ENCODE measurements at places on chromosomes 13 and 19.

- no peak for DNase-seq
Observed at GRCh38 chr19:4431808-4432674, 25.6 kb downstream of the UBXN6 start.

GRCh38 chr19:11504502-11505031, 1.1 kb downstream of the ZNF653 start:
- no peak for DNase-seq

DNA sequence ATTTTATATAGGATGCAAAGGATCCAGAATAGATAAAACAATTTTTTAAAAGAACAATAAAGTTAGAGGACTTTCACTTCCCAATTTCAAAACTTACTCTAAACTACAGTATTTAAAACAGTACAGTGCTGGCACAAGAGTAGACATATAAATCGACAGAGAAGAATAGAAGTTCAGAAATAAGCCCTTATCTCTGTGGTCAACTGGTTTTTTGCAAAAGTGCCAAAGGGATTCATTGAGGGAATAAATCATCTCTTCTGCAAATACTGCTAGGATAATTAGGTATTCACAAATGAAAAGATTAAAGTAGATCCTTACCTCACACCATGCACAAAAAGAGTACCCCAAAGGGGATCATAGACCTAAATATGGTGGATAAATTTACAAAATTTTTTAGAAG, 431.0 kb upstream of the HTR2A start:
- no peak for DNase-seq

DNA sequence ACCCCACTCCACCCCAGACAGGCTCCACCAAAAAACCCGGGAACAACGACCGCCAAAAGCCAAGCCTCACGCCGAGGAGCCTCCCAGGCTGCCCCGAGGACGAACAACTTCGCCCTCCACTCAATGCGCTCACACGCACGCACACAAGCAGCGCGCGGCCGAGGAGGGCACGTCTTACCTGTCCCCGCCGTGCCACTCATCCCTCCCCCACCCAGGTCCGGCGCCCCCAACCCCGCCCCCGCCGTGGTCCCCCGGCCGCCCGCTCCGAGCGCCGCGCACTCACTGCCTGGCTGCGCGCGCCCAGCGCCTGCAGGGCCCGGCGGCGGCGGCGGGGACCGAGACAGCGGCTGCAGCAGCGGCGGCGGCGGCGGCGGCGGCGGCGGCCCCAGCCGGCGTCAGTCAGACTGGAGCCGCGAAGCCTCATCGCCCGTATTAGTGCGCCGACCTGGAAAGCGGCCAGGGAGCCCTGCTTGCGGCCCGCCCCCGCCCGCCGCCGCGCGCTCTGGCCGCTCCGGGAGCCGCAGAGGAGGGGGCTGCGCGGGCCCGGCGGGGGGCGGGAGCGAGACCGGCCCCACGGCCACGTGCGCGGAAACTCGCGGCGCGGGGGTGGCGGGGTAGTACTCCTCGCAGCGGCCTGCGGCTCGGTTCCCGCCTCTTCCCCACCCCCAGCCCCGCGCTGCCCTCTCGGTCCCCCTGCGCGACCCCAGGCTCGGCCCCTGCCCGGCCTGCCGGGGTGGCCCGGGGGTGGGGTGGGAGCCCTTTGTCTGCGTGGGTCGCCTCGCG, at the start of gene SMAD9:
TSS of gene SMAD9 (minus strand) at position 406 of the 783 bp plus-strand sequence. CDS start 40,549 bp downstream, outside the sequence.
- DNase-seq = peak; percentile 91

- DNase-seq = no peak
Observed at GRCh38 chr19:39558624-39559117, 18.7 kb upstream of the EID2 start.

- DNase-seq = no peak
Observed at GRCh38 chr13:113489549-113490495, 689 bp downstream of the DCUN1D2 start.

DNA sequence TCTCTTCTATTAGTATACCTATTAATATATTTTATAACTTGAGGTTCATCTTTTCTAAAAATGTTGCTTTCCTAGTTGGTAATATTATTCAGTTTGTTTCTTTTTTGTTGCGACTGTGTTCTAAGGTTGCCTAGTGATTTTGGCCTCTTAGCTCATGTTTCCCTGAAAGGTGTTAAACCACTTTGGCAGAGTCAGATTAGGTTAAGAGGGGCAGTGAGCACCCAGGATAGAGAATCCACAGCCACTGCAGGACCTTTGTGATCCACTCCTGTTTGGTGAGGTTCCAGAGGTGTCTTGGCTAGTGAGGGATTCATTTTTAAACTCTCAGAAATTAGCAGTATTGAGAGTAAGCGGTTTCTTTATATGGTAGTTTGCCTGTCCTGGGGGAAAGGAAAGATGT, 14.9 kb upstream of the GPR18 start:
- no peak for DNase-seq

DNA sequence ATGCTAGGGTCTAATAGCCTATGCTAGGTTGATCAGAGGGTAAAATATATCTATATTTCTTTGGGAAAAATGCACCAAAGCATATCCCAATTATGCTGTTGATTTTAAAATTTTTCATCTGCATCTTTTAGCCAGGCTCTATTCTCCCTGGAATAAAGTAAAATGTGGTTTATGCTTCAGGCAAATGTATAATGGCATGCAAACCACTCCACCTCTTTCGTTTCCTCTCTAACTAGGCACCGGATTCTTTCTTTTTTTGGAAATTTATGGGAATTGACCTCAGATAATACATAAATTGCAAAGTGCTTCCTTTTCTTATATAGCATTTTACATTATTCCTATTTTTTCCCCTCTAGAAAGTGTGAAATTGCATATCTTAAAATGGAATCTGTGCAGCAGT, 386.5 kb downstream of the OLFM4 start:
- DNase-seq = no peak

DNA sequence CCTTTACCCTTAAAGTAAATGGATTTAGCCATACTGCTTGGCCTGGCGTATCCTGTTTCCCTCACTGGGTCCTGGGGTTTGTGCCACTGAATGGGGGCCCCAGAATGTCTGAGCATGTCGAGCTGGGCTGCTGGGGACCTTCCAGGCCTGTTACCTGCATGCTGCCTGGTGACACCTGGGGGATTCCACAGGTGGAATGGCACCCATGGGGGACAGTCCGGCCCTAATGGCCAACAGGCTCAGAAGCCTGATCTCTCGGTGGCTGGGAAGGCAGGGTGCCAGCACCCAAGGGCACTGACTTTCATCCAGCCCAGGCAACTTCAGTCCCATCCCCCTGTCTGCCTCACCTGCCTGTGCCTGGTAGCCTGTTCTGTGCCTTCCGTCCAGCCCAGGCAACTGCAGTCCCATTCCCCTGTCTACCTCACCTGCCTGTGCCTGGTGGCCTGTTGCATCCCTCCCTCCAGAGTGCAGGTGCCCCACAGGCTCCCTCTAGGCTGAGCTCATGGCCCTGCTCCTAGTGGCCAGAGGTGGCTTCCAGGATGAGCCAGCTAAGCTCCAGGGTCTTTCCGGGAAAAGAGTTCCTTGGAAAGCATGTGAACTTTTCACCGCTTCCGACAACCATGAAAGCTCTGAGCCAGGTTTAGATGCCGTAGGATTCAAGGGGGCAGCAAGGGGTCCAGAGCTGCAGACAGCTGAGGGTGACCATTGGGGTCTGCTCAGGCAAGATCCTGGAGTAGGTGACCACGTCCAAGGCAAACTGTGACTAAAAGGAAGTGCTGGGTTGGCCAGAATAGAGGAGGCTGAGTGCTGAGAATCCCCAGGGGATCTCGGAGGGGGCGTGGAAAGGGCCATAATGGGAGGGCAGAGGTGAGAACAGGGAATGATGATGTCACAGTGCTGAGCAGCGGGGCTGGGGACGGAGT, 30.3 kb upstream of the ZNF492 start:
- DNase-seq = no peak

DNA sequence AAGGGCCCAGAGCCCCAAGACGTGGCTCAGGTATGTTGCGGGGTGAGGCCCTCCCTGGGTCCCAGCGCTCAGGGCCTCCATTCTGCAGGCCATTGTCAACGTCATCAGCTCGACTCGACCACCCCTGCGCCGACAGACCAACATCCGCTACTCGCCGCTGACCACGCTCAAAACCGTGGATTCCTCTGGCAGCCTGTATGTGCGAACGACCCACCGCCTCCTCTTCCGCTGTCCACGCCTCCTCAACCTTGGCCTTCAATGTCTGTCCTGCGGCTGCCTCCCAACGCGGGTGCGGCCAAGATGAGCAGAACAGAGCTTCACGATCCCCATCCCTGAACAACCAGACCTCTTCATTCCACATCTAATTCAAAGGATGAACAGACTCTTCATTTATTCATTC, 8.2 kb downstream of the RDH8 start:
- DNase-seq = no peak

DNA sequence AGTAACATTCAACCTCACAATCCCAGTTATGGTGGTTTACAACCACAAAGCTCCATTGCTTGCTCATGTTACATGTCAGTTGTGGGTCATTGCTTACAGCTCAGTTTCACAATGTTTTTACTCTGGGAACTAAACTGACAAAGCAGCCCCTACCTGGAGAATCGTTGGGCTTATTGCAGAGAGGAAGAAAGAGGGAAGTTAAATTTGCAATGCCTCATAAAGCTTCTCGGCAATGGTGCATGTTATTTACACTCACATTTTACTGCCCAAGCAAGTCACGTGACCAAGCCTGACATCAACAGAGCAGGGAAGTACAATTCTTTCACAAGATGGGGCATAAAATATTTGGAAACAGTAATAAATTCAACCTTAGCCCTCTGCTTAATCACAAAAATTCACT, 441.6 kb downstream of the TDRD3 start:
- DNase-seq = no peak

- DNase-seq = no peak
Observed at GRCh38 chr13:93343097-93343496, 116.5 kb downstream of the GPC6 start.

GRCh38 chr13:28805193-28805819, 14.8 kb upstream of the MTUS2 start:
- DNase-seq = no peak

GRCh38 chr13:112144616-112145550, 77.9 kb downstream of the SOX1 start:
- DNase-seq = no peak

DNA sequence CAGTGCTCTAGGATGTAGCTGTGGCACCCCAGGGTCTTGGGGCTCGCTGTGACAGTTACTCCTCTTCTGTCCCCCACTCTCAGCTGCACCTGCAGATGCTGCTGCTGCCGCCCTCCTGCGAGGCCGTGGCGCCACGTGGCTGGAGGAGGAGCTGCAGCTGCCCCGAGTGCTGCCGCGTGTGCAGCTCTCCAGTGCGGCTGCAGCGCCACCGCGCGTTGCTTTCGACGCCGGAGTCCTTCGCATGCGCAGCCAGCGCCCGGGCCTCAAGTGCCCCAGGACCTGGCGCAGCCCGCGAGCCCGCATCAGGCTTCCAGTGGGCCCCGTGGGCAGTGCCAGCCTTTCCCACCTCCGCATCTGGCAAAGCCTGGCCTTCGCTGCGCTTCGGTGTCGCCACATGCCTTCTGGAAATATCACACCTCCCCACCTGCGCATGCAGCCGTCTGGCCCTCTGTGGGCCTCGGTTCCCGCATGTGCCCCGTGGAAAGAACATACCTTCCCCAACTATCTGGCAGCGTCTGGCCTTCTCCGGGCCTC, 692 bp upstream of the ZNF580 start:
- DNase-seq = peak; percentile 93

DNA sequence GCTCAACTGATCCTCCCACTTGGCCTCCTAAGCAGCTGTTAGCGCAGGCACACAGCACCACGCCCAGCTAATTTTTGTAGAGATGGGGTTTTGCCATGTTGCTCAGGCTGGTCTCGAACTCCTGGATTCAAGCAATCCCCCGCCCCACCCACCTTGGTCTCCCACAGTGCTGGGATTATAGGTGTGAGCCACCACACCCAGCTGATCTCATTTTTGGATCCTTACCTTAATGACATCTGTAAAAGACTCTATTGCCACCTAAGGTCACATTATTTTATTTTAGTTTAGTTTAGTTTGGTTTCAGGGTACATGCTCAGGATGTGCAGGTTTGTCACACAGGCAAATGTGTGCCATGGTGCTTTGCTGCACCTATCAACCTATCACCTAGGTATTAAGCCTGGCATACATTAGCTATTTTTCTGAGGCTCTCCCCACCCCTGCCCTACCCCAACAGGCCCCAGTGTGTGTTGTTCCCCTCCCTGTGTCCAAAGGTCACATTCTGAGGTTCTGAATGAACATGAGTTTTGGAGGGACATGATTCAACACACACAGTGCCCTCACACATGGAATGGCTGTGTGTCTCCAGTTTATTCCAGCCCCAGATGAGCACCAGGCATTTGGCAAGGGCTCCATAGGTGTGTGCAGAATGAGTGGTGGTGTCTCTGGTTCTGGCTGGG, 1.3 kb downstream of the OR10H5 start:
- DNase-seq = no peak

DNA sequence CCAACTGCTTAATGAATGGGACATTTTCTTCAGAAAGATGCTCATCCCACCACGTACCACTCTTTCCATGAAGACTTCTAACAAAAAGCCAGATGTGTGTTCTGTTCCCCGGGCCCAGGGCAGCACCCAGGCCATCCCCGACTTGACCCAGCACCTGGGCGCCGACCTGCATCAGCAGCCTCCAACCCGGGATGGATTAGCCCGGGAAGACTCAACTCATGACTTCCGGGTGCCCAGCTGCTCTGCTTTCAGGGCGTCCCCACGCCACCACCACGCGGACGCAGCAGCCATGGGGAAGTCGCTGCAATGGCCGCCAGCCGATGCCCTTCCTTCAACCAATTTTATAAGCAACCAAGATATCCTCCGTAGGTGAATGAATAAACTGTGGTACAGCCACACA, 123.8 kb upstream of the TUBA3C start:
- DNase-seq = no peak

DNA sequence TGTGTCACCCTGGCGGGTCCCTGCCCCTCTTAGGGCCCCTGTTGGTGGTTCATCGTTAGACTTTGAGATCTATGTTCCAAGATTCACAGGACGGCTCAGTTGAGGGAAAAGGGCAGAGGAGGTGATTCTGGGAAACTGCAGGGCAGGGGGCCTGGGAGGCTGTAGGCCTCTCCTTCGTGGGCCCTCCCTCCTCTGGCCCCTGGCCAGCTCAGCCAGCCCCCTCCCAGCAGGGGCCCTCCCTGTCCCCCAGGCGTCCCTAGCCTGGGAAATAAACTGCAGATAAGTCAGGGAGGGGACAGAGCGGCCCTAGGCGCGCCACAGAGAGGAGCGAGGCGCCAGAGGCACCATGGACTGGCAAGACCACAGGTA, 6.5 kb downstream of the HIF3A start:
- no peak for DNase-seq

GRCh38 chr19:41915776-41916414, 12.4 kb downstream of the ERFL start:
- no peak for DNase-seq

GRCh38 chr13:113053376-113053775, 52.2 kb upstream of the F7 start:
- DNase-seq = peak; percentile 37
